ENCODE measurements at places on chromosomes 2 and 18. TPM values are rescaled to one million over a fixed set of nuclear protein-coding genes. Genes with fewer than 3 reads are reported as not detected.

Gene LMAN2L
- 5.6 TPM for total RNA-seq

DNA sequence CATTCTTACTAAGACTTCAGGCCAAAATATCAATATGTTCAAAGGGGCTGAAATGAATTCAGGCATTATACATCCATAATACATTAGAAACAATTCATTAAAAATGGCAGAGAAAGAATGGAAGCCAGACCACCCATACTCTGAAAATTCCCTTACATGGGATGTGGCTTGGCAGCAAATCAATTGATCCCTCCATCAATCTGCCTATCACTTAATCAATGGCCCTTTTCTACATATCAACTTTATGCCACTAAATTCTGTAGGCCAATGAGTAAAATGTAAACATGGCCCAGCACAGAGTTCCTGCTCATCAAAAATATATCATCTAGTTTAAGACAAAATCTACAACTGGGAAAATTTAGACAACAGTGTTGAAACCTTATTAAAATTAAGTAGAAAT, 41.8 kb upstream of the SLC14A2 start:
- no peak for DNase-seq

- DNase-seq: no peak
Observed at GRCh38 chr2:229407170-229407569, 136.1 kb upstream of the PID1 start.

GRCh38 chr2:43169099-43169945, 57.1 kb downstream of the ZFP36L2 start:
- DNase-seq: no peak

GRCh38 chr2:46535360-46535759, 56.0 kb downstream of the TMEM247 start:
- no peak for DNase-seq

Gene DYNC2LI1
- total RNA-seq: 6.6 TPM

Gene MCFD2
- total RNA-seq: 51.0 TPM

GRCh38 chr2:194103941-194104659, 1552.9 kb upstream of the SLC39A10 start:
- no peak for DNase-seq

DNA sequence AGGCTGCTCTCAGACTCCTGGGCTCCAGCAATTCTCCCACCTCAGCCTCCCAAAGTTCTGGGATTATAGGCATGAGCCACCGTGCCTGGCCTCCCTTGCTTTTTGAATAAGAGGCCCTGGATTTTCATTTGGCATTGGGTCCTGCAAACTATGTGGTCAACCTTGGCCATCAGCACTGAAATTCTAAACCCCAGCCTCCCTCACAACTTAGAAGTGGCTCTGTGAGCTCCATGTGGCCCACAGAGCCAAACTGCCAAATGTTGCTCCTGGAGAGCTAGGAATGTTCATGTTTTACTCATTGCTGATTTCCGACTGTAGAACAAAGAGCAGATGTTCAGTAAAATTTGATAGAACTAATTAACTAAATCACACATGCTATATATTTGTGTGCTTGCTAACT, 210.6 kb upstream of the AGAP1 start:
- no peak for DNase-seq

Gene VWC2L
- total RNA-seq: not detected

DNA sequence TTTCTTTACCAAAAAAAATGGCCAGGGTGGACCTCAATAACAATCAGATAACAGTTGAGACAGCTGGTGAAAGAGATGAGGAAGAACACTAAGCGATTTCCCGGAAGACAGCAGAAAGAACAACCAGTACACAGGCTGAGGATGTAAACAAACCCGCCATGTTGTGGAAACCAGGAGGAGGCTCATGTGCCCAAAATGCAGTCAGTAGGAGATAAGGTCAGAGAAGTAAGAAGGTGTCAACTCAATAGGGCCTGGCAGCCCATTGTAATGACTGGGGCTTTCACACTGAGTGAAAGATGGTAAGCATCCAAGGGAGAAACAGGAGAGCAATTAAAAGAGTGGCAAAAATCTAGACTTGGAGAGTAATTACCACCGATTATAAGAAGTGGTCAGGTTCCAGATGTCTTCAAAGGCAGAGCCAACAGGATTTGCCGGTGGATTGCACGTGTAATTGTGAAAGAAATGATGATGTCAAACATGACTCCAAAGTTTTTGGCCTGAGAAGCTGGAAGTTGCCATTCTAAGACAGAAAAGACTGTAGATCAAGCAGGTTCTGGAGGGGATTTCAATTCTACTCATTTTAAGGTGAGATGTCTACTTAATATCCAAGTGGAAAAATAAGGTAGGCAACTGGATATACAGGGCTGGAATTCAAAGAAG, 77.7 kb upstream of the CYP1B1 start:
- DNase-seq: no peak

GRCh38 chr2:222434204-222434603, 9.9 kb downstream of the SGPP2 start:
- no peak for DNase-seq

- DNase-seq: no peak
Observed at GRCh38 chr2:150811259-150811855, 323.9 kb upstream of the RND3 start.
